Stimulated activated CD4-positive, alpha-beta T cell treated with anti-CD3 and anti-CD28 coated beads, TNF-alpha, amount 100 ng/mL, for 48 hours (primary cell): ENCODE measurements at places on chromosomes 5 and 9.

DNA sequence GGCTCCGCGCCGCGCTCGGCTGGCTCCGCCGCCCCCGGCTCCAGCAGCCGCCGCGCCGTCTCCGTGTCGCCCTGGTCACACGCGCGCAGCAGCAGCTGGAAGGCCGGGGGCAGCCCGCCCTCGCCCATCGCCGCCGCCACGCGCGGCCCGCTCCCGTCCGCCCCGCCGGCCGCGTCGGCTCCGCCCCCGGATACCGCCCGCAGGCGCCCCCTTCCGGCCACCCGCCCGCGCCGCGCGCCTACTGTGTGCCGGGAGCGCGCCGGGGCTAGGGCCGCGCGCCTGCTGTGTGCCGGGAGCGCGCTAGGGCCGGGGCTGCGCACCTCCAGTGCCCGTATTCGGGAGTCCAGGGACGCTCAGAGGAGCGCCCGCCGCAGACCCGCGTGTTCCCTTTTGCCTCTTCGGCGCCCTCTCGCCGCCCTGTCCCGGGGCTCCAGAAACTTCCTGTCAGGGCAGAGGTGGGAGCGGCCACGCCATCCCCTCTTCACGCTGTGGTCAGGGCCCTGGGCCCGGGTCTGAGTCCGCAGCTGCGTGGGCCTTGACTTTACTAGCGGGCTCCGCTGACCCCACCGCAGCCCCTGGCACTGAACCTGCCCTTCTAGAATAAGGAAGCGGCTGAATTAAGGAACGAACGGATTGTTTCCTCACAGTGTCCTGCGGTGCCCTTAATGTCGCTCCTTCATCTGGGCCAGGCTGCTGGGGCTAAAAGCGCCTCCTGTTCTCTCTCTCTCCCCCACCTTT lies at the start of gene ANKS6:
Gene ANKS6 (minus strand): TSS at position 192 of the 738 bp plus-strand sequence. CDS start 64 bp downstream, at position 128.
- peak; percentile 63 for DNase-seq

DNA sequence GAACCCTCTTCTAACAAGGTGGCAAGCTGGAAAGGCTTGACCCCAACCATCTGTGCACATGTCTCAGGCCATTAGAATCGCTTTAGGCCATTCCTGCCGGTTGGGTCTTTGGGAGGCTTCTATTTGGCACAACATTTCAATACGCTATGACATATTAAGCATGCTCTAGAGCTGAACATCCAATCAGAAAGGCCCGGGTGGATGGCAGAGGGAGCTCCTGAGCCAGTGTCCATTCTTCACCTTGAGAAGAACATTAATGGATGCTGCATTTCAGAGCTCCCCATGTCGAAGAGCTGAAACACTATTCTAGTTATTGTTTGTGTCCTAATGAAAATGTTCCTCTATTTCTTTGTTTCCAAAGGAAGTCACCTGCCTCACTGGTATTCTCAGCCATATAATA lies 12.8 kb downstream of the SPATA9 start:
- DNase-seq = no peak

DNA sequence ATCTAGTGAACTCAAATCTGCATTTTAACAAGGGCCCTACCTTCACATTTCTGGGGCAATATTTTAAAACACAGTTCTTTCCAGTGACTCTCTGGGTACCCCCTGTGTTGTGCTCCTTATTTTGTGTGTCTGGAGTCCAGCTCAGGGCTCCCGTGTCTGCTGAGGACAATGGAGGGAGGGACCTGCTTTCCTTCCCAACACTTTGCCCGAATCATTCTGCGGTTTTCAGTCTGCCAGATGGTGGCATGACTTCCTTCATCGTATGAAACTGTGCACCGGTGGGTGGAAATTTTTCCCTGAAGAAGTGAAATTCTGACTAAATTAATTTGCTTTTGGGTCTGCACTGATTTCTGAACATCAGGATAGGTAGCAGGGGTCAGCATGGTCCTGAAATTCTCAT lies 153.6 kb upstream of the CD180 start:
- no peak for DNase-seq

- DNase-seq = no peak
Observed at GRCh38 chr9:81687521-81688261, 1.7 kb downstream of the TLE1 start.

- DNase-seq = no peak
Observed at GRCh38 chr5:169149317-169149716, 151.6 kb downstream of the SLIT3 start.

- no peak for DNase-seq
Observed at GRCh38 chr9:124029617-124030016, 18.0 kb downstream of the LHX2 start.

DNA sequence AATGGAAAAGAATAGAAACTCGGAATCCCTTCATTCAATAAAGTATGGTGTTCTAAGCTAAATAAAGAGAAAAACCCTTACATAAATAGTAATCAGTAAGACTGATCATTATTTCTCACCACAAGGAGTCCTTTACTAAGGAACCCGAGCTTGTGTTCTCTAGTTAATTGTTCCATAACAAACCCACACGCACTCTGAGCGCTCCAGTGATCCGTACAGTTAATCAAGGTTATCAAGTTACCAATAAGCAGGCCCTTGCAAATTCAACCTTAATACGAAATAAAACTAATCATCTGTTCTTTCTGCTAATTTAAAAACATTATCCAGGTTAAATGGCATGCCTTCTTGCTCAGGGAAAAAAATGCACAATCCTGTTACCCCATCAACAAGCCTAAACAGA lies 224.4 kb downstream of the FRMD3 start:
- no peak for DNase-seq

GRCh38 chr5:10856683-10857337 lies 95.8 kb upstream of the DAP start:
- peak; percentile 33 for DNase-seq

DNA sequence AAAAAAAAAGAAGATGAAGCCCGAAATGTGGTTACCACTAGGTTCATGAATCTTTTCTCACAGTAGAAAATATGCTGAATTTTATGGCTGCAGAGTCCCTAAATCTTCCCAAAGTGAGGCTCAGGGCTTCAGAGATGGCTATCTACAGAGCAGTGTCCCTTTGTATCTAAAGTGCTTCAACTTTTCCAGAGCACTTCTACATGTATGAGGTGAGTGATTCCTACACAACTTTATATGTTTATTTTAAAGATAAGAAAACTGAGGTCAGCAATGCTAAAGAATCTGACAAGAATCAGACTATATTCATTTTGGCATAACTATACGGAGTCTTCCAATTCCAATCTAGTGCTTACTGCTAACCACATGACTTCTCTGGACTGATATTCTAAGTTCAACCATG lies 53.2 kb downstream of the MRPS27 start:
- no peak for DNase-seq

- no peak for DNase-seq
Observed at GRCh38 chr9:28801144-28801799, 1228.0 kb upstream of the C9orf72 start.
